ENCODE measurements at places on chromosomes 1 and 21.

GRCh38 chr1:198893763-198894444, 255.1 kb downstream of the PTPRC start:
- ATAC-seq = no peak

GRCh38 chr1:27478098-27478497, 11.9 kb downstream of the WASF2 start:
- no peak for ATAC-seq

- no peak for ATAC-seq
Measured at GRCh38 chr1:98384461-98385141, 276.9 kb upstream of the SNX7 start.

DNA sequence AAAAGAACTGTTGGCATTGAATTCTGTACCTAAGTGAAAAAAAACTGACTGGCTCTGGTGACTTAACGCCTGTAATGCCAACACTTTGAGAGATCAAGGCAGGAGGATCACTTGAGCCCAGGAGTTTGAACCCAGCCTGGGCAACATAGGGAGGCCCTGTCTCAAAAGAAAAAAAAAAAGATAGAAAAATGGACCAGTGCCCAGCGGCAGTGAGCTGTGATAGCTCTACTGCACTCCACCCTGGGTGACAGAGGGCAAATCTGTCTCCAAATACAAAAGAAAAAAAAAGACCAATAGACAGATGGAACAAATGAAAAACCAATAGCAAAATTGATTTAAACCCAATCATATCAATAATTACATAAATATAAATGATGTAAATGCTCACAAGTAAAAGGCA, 674 bp upstream of the AKR7A3 start:
- no peak for ATAC-seq

DNA sequence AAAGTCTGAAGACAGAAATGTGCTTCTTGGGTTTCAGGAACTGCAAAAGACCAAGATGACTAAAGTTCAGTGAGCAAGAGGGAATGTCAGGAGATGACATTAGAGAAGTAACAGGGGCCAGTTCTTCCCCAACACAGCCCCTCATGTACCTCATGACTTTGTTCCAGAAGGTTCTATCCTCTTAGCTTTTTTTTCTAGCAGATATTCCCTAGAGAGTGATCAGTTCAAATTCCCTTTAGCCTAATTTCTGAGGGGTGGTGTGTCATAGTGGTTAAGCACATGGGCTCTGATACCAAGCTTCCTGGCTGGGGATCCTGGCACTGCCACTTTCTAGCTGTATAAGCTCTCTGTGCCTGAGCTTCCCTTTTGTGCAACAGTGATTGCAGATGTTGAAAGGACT, 108.0 kb downstream of the LBR start:
- ATAC-seq = no peak

DNA sequence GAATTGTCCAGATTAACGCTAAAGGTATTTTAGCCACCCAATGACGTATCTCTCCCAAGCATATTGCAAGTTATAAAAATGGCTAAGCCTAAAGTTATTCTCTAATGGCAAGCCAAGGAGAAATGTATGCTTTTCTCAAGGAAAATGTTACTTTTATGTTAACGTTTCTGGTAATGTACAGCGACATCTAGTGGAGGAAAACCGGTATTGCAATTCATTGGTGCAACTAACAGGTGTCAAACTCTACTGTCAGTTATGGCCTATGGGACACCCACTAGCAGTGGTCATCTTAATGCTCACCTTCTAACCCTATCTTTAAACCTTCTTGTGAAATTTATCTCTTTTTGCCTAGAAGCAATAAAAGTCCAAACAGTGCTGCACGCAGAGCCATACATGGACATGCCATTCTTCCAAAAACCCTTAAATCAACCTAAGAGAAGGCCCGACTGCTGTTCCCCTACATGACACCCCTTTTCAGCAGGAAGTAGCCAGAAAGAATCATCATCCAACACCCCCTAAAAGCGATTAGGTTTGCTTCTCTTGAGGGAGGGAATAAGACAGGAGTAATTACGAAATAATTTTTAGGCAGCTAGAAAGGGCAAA, 68.7 kb upstream of the LRIF1 start:
- no peak for ATAC-seq

DNA sequence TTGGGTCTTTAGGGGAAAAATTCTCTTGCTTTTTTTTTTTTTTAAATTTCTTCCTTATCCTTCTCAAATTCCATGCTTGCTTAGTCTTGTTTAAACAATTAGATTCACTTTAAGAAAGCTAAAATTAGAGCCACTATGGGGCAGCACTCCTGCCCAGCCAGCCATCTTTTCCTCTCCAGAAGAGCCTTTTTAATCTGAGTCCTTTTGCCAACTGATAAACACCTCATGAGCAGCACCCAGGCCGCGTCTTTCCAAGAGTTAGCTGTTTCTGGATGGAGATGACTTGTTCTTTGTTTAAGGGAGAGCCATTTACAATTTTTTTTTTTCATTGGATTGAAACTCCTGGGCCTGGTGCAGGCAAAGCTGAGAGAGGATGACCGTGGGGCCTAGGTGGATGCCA, 53.3 kb upstream of the TSPAN2 start:
- ATAC-seq = no peak

- no peak for ATAC-seq
Measured at GRCh38 chr1:161510477-161510876, 5.2 kb downstream of the FCGR2A start.

GRCh38 chr1:101004670-101005069, 20.9 kb downstream of the DPH5 start:
- ATAC-seq = no peak

GRCh38 chr21:27480841-27481261, 514.0 kb upstream of the ADAMTS5 start:
- ATAC-seq = no peak

GRCh38 chr1:1577367-1578011, 2.8 kb upstream of the SSU72 start:
- ATAC-seq = no peak

- ATAC-seq = no peak
Measured at GRCh38 chr1:204130981-204131892, 20.6 kb downstream of the ETNK2 start.

- no peak for ATAC-seq
Measured at GRCh38 chr1:5333291-5333690, 658.9 kb downstream of the NPHP4 start.

- no peak for ATAC-seq
Measured at GRCh38 chr1:219049501-219049900, 124.2 kb upstream of the LYPLAL1 start.

GRCh38 chr1:17001760-17002523, 9.8 kb downstream of the ATP13A2 start:
- ATAC-seq = no peak

DNA sequence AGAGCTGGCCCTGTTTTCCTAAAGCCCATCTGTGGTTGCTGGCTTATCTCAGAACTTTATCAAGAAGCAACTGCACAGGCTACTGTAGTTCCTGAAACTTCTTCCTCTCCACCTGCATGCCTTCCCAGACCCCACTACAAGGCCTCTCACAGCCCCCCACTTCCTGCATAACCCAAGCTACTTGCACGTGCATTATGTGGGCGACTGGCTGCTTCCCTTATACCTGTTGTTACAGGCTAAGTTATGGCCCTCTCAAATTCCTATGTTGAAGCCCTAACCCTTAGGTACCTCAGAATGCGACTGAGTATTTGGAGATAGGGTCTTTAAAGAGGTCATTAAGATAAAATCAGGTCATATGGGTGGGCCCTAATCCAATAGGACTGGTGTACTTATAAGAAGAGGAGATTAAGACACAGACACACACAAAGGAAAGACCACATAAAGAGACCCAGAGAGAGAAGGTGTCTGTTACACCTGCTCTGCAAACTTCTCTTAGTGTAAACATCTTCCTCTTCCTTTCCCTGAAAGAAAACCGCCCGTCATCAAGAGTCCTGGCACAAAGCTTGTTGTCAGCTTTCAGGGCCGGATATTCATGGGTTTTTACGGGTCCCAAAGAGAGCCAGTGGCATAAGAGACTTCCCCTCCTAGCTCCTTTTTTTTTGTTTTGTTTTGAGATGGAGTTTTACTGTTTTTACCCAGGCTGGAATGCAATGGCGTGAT, 5.1 kb downstream of the ZNF496 start:
- no peak for ATAC-seq

- ATAC-seq = no peak
Measured at GRCh38 chr1:21205416-21205815, 28.7 kb upstream of the EIF4G3 start.

- ATAC-seq = no peak
Measured at GRCh38 chr1:208027861-208028260, 116.9 kb upstream of the CD34 start.
